Astrocyte (in vitro differentiated cells and primary cell): ENCODE measurements at places on chromosomes 1 and 21. TPM values are rescaled to one million over a fixed set of nuclear protein-coding genes. Genes with fewer than 3 reads are reported as not detected.

DNA sequence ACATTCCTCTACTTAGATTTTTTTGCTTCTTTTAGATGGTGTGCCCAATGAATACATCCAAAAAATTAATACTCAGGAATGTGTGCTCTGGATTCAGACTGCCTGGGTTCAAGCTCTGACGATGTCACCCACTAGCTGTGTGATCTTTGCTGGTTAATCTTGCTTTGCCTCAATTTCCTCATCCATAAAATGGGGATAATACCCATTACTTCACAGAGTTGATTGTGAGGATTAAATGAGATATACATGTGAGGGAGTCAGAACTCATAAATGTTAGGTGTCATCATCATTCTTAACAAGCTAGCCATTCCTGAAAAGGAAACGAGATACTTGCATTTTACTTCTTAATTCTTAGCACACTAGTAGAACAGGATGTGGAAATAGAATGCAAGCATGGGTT is 12.9 kb upstream of the TTF2 start:
- no peak overlapping the region for H3K4me3 ChIP-seq
- H3K36me3 ChIP-seq, result no peaks in the 10 kb centered on the region
- no peaks in the 10 kb centered on the region for H3K4me1 ChIP-seq
- no peaks in the 10 kb centered on the region for H3K27me3 ChIP-seq
- DNase-seq, result no peak

DNA sequence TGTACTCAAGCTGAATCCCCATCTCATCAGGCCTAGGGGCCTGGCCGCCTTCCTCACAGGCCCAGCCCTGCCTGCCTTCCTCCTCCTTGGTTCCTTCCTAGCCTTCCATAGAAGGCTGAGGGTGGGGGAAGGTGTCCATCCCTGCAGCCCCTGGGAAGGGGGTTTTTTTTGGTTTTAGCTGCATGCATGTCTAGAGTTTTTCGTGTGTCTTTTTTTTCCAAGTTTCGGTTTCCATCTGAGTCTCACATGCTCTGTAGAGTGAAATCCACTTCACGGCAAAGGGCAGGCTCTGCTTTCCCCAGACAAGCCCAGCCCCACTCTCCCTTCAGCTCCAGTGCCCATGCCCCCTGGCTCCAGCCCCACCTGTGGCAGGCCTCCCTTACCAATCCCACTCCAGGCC is 32.1 kb downstream of the GRHL3 start:
- peaks cover 19% of the 10 kb centered on the region for H3K4me1 ChIP-seq
- no peak overlapping the region for H3K27ac ChIP-seq
- H3K27me3 ChIP-seq, result no peaks in the 10 kb centered on the region
- no peak for DNase-seq

- H3K27me3 ChIP-seq, result no peaks in the 10 kb centered on the region
- H3K4me3 ChIP-seq, result no peak overlapping the region
- no peaks in the 10 kb centered on the region for H3K4me1 ChIP-seq
Observed at GRCh38 chr1:99163671-99164070, 100.6 kb upstream of the PLPPR4 start.

Gene CFAP141
- total RNA-seq, result not detected in 2 replicates

DNA sequence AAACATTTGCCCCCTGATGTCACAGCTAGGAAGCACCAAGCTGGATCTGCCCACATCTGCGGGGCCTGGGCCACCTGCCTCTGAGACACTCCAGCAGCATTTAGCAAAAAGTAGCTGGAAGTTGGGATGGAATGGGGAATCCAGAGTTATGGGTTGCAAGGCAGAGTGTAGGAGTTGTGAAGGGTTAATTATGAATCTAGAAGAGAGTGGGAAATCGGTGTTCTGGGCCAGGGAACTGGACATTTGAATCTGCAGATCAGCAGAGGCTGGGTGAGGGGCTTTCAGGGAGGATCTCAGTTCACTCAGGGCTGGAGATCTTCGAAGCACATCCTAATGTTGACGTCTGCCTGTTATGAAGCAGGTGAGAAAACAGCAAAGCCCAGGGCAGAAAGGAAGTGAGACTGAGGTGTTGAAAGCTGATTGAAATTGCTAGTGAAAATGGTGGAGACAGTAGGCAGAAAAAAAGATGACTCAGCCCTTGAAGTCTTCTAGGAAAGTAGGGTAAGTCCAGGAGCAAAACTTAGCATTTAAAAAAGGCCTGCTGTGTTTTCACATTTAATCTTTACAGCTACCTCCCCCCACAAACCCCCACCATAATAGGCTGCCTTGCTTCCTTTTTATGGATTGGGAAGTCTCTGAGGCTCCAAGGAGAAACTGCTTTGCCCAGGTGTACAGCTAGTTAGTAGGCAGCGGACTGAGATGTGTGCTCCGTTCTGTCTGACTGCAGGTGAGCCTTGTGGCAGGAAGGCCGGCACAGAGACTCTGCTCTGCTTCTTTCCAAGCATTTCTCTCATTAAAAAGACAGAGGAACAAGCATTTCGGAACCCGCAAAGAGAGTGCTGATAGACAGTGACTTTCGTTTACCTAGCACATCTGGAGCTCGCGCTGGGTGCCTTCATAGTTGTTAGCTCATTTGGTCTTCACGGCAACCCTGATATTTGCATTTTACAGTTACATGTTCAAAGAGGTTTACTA is 7.2 kb downstream of the VANGL1 start:
- H3K27ac ChIP-seq, result no peak overlapping the region
- H3K36me3 ChIP-seq, result peaks cover 3% of the 10 kb centered on the region
- H3K4me1 ChIP-seq, result peaks cover 18% of the 10 kb centered on the region
- no peaks in the 10 kb centered on the region for H3K27me3 ChIP-seq
